SK-N-SH treated with all-trans-retinoic acid at 6 μM for 48 hours (cell line): ENCODE measurements at places on chromosomes 11 and 22.

DNA sequence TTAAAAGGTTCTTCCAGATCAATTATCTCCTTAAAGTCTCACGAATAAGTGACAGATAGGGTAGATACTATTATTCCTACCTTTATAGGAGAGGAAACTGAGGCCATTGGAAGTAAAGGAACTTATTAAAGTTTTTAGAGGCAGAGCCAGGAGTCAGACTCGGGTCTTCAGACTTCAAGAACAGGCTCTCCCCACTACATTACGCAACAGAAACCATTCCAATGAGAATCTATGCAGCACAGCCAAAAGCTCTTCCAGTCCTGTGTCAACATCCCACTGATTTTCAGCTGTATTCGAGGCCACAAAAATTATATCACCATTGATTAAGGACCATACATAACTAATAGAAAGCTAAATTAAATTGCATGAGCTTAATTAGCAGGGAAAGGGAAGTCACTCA lies 77.4 kb downstream of the RELT start:
- no peak for ATAC-seq

DNA sequence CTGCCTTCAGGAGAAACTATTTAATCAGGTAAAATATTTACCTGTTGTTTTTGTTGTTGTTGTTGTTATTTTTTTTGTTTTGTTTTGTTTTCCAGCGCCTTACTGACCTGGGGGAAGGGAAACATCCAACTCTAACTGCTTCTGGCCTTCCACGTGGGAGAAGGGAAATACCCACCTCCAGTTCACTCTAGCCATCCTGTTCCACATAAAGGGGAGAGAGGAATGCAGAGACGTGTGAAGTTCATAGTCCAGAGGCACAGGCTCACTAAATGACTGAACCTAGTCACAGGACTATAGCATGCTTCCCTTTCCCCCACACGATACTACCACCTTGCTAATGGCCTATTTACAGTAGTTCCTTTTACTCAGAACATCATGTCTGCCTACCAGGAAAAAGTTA lies 72.4 kb upstream of the VSTM5 start:
- ATAC-seq, result no peak

- no peak for ATAC-seq
Observed at GRCh38 chr11:59247531-59248227, 35.0 kb upstream of the MPEG1 start.

DNA sequence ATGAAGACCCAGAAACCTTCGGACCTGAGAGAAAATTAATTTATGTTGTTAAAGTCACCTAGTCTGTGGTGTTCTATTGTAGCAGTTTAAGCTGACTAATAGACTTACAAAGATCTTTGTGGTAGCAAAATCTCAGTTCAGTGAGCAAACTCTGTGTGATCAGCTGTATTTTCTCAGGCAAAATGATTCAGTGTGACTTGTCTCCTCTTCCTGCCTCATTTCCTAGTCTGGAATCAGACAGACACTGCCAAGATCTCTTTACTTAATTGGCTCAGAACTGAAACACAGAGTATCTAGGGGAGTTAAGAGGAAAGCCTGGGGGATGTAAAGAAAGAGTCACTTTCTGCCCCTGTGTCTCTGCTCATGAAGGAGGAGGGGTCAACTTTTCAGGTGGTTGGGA lies 564.7 kb downstream of the KCNA4 start:
- no peak for ATAC-seq

GRCh38 chr11:93939084-93939760 lies 81.9 kb upstream of the HEPHL1 start:
- no peak for ATAC-seq
